8988T (cell line): ENCODE measurements at places on chromosomes 2 and 18.

DNA sequence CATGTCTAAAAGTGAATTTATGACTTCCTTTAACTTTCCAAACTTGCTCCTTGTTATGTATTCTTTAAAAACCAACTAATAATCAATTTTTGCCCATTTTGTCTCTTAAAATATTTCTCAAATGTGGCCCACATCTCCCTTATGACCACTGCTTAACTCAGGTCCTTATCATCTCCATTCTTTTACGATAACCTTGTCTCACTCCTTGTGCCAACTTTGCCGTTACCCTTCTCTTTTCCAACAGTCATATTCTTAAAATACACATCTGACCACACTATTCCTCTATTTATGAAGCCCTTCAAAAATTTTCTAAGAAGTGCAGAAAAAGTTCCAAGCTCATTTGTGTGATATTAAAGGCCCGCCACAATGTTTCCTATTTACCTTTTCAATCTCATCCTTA lies 47.8 kb downstream of the PPP1R1C start:
- no peak for DNase-seq

- no peak for DNase-seq
These were observed 12.1 kb upstream of the RHOB start for GRCh38 chr2:20434588-20435294.

DNA sequence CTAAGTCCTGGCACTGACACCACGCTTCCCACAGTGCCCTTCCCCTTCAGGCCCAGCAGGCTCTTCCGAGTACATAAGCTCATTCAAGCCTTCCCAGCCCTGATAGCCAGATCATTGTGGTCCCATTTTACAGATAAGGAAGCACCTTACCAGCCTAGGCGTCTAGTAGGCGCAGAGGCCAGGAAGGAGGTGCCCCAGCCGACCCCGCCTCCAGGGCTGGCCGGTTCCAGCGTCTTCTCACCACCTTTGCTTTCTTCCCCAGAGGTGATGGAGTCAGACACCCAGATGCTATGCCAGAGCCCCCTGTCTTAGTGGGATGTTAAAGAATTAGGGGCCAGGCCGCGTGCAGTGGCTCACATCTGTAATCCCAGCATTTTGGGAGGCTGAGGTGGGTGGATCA lies 28.9 kb upstream of the EFHD1 start:
- no peak for DNase-seq

- no peak for DNase-seq
These were observed 960.2 kb downstream of the CNTNAP5 start for GRCh38 chr2:124985270-124985669.

GRCh38 chr2:201415149-201415548 lies 36.1 kb downstream of the TRAK2 start:
- DNase-seq = no peak

GRCh38 chr18:76486038-76486437 lies 9.0 kb downstream of the ZNF516 start:
- no peak for DNase-seq

DNA sequence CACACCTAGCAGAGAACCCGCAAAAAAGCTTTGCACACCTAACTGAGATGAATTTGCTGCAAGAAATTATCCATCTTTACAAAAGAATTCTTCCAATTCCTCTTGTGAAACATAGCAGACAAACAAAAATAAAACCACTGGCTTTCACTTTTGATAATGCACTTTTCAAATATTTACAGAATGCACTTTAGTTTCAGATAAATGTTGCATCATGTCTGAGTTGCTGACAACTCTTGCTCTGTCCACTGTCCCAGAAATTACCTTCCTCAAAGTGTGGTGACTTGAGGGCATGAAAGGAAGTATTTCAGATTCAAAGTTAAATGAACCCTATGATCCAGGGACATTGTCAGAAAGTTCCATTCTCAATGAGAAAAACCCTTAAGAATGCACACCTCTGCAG lies 256.2 kb upstream of the PARD3B start:
- DNase-seq = no peak

DNA sequence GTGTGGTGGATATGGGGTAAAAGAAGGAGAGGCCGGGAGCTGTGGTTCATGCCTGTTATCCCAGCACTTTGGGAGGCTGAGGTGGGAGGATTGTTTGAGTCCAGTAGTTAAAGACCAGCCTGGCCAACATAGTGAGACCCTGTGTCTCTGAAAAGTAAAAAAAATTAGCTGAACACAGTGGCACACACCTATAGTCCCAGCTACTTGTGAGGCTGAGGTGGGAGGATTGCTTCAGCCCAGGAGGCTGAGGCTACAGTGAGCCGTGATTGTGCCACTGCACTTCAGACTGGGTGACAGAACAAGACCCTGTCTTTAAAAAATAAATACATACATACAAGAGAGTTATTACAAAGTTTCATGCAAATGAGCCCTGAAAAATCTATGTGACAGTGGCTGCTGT lies 80.6 kb downstream of the SPTBN1 start:
- DNase-seq = no peak

GRCh38 chr2:101371636-101372035 lies 15.7 kb downstream of the CREG2 start:
- DNase-seq = no peak

- no peak for DNase-seq
These were observed 163.6 kb downstream of the TRABD2A start for GRCh38 chr2:84717302-84717701.

GRCh38 chr2:216242365-216242764 lies 129.9 kb downstream of the MARCHF4 start:
- no peak for DNase-seq

DNA sequence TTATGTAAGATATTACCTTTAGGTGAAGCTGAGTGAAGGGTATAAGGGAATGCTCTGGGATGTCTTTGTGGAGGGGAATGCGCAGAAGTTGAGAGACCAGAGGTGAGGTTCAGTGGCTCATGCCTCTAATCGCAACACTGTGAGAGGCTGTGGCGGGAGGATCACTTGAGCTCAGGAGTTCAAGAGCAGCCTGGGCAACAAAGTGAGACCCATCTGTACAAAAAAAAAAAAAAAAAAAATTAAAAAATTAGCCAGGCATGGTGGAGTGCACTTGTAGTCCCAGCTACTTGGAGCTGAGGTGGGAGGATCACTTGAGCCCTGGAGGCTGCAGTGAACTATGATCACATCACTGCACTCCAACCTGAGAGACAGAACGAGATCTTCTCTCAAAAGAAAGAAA lies 57.3 kb upstream of the SP3 start:
- DNase-seq = no peak

DNA sequence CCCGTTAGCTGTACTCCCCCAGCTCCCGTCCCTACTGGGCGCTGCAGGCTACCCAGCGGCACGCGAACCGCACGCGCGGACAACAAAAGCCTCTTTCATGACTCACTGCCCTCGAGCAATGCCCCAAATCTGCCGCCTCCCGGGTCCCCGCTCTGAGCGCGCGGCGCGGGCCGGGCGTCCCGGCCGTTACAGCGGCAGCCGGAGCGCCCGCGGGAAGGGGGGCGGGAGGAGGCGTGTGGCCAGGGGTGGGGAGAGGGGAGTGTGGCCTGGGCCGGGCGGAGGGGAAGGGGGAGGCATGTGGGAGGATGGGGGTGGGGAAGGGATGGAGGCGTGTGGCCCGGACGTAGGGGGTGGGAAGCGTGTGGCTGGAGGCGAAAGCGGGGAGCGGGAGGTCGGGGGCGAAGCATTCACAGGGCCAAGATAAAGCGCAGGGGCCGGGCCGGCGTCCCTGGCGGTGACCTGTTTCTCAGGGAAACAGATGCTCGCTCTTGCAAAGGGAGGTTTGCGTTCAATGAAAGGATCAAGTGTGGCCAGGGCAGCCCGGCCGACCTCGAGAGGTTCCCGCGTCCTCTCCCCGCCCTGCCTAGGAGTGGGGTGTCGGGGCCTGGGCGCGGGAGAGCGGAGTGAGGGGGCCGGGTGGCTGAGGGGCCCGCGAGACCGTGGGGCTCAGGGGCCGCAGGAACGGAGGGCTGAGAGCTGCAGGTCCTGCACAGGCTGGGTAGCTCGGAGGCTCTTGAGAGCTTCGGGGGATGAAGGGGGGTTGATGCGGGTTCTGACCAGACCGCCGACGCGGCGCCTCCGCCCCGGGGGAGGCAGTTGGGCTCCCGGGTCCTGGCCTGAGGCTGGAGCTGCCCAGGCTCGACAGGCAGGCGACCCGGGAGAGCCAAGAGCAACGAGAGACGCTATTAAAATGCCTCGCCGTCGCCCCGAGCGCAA lies 3.5 kb upstream of the NEUROD1 start:
- DNase-seq = peak; percentile 45

- no peak for DNase-seq
These were observed 19.3 kb upstream of the COPS8 start for GRCh38 chr2:237066396-237066795.

DNA sequence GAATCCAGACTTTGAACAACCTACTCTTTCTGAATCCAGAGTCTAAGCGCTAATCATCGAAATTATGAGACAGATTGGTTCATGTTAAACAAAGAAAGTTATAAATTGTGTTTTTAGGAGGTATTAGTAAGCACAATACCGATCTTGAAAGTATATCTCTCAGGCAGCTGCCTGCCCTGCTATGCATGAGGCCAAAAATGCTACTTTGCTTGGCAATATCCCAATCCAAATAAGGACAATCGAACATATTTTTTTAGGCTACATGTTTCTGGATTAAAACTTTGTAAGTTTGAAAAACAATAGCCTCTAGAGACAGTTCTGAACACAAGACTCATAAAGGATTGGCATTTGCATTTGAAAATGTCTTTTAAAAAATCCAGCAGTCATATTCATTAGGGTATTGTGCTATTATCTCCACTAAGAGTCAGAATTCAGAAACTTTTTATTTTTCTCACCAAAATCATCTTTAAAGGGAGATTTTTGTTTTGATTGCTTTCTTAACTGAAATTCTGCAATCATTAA lies 167.1 kb downstream of the PDE1A start:
- DNase-seq = no peak

- no peak for DNase-seq
These were observed 82.0 kb downstream of the SMAD7 start for GRCh38 chr18:48868468-48869466.

DNA sequence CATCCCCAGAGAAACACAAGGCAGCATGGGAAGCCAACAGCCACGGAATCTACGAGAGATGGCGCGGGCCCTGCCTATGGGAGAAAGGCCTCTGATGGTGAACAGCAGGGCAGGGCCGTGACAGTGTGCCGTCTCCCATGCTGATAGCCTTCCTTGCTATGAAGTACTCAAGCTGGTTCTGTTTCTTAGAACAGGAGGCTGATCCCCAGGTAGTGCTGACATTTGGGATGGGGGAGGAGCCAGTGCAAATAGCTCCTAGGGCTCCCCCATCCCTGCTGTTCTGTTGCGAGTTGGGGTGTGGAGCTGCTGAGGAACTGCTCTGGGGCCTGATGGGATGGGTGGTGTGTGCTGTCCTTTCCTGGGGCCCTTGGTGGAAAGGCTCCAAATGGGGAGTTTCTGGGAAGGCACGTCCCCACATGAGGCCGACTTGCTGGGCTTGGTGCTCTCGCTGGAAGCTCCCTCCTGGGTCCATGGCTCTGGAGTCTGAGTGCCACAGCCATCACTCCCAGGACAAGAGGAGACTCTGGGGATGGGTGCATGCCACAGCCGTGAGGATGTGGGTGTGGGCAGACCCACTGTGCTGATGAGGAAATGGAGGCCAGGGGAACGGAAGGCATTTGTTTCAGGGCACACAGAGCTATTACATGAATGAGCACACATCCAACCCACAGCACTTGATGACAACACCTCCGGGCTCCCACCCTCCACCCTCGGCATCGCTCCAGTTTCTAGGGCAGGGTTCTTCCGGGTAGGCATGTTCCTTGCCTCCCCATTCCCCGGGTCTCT lies 246.8 kb downstream of the HDAC4 start:
- no peak for DNase-seq

DNA sequence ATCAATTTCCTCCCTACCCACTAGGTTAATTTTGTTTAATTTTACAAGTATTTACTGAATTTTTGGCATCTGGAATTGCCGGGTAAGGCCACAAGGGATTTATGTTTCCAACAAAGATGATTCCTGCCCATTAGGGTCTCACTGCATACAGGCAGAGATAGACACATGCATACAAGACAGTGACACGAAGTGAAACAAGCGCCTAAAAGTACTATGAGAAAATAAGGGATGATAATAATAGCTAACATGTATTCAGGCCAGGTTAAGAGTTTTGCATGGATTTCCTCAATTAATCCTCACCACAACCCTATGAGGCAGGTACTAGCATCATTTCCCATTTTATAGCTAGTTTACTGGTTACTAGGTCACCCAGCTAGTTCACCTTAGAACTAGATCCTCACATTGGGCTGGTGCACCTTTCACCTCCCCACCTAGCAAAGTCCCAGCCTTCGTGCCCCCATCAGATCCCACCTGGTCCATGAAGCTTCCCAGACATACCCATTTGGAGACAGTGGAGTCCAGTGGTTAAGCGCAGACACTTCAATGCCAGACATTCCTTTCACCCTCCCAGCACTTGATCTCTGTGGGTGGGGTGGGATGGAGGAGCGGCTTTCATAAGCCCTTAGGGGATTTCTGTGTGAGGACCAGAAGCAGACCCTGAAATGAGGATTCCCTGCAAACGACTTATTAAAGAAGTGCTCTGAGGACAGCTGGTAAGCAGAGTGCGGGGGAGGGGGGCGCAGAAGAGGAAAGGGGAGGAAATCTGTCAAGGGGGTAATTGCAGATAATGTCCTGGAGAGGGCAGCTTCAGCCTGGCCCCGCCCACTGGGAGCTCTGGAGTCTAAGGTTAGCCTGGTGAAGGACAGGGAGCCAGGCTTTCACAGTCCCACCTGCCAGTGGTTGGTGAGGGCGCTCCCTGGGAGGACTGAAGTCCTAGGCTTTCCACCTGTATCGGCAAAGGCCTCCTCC lies 5.8 kb upstream of the DGUOK start:
- peak; percentile 50 for DNase-seq

GRCh38 chr2:122205641-122206040 lies 450.2 kb downstream of the TSN start:
- DNase-seq = no peak

DNA sequence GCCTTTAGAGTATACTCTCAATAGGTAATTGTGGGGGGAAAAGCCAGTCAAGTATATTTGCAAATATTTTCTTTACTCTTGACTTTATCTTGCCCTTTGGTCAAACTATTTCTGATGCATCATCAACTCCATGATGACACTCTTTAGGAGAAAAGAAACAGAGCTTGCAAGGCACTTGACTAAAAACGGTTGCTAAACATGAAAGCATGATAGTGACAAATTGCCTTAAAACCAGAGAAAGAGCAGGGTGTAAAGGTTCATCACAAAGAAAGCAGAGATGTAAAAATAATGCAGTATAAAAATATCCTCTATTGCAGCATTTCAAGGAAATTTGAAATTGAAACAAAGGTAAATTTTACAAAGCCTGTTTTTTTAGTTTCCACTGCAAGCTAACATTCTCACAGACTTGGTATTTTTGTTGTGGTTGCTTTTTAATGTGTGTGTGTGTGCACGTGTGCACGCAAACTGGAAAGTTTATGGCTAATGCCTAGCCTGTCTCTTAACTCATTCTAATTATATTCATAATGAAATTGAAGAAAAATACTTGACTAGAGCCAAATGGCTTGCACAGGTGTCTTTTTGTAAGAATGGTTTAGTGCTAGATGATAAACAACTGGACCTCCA lies 503.6 kb downstream of the ARHGAP15 start:
- DNase-seq = no peak
